Heart left ventricle (tissue), 16 donors: ENCODE measurements at places on chromosomes 5 and 9.

- no peak for DNase-seq
These were observed 115.4 kb downstream of the ZNF608 start for GRCh38 chr5:124630767-124631704.

DNA sequence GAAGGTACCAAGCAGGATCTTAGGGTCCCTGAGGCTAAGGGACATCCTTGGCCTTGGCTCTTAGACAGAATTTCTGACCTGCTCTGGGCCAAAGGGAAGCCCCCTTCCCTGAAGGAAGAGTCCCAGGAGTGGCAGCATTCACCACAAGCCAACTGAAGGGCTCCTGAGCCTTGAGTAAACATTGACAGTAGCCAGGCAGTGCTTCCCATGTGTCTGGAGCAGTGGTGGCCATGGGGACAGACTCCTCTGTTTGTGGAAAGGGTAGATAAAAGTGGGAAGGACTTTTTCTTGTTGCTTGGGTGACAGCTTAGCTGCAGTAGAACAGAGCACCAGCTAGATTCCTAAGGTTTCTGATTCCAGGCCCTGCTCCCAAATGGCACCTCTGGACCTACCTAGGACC, 61.4 kb upstream of the VLDLR start:
- no peak for DNase-seq

- no peak for DNase-seq
These were observed 89.8 kb downstream of the PSAT1 start for GRCh38 chr9:78386773-78387172.

DNA sequence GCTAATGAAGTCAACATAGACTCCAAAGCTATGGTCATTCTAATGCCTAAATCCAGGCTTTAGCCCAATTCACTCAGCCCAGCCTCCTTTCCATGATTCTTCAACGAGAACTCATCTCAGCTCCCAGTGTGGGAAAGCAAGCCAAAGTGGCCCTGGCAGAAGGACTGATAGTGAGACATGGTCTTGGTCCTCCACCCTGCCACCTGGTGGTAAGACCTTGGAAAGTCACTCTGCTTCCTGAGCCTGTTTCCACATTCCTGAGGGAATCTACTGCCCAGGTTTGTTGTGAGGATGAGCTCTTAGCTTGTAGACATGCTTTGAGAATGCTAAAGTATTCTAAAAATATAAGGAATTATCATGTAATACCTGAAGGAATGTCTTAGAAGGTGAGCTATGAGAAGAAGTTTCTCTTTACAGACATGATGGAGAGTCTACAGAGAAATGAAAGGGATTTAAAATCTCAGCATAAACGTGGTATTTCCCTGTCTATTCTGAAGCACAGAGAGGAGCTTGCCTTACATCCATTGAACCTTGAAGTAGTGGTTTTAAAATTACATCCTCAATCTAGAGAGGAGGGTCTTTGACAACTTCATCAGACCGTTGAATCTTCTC, 173.5 kb downstream of the TRIM32 start:
- peak; percentile 66 for DNase-seq

GRCh38 chr5:97167435-97167834, 15.6 kb downstream of the RIOK2 start:
- no peak for DNase-seq

GRCh38 chr5:96972599-96973334, 36.9 kb downstream of the LNPEP start:
- no peak for DNase-seq

- no peak for DNase-seq
These were observed 46.3 kb downstream of the SLC36A1 start for GRCh38 chr5:151493665-151494064.

GRCh38 chr9:21265421-21266189, 25.8 kb upstream of the IFNA14 start:
- DNase-seq, result no peak

- no peak for DNase-seq
These were observed 37.5 kb downstream of the CLINT1 start for GRCh38 chr5:157821405-157821804.

DNA sequence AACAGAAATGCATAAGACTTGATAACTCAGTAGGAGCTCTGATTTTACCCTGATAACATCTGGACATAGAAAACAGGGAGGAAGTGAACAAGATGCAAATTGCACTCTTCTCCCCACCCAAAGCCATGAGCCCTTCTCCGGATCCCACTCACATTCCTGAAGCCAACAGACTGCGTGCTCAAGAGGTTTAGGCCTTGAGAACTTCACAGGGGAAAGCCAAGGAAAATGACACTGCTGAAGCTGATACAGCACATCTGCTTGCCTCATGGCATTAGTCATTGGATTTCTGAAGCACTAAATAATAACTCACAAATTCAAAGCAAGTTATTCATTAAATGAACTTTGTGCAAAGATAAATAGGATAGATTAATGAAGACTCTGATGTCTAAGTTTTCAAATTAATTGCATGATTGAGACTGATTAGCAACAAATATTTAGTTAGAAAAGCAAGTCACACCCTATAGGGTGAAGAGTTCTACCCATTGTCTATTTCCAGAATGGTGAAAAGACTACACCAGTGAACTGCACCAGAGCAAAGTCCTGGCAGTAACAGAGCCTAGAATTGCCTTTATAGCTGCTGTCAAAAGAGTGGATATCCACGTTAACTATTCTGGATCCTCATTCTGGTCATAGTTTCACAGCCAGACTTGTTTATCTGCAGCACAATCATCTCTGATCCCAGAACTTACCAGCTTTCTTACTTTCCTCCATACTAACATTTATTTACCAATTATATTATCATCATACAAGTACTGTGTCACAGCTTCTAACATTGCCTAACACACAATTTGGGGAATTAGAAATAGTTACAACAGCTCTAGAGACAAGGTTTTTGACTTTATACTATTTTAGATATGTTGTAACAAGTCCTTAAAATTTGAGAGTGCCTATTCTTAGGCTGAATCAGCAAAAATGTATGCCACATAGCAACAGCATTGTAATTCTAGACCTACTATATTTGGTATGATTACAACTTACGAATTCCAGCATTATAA, 432.1 kb upstream of the RGMB start:
- DNase-seq, result no peak

DNA sequence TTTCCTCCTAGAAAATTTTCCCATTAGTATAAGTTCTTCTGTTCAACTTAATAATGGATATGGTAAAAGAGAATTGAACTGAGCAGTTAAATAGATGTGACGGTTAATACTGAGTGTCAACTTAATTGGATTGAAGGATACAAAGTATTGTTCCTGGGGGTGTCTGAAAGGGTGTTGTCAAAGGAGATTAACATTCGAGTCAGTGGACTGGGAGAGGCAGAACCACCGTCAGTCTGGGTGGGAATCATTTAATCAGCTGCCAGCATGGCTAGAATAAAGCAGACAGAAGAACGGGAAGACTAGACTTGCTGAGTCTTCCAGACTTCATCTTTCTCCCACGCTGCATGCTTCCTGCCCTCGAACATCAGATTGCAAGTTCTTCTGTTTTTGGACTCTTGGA, 689.6 kb upstream of the CDH10 start:
- no peak for DNase-seq

DNA sequence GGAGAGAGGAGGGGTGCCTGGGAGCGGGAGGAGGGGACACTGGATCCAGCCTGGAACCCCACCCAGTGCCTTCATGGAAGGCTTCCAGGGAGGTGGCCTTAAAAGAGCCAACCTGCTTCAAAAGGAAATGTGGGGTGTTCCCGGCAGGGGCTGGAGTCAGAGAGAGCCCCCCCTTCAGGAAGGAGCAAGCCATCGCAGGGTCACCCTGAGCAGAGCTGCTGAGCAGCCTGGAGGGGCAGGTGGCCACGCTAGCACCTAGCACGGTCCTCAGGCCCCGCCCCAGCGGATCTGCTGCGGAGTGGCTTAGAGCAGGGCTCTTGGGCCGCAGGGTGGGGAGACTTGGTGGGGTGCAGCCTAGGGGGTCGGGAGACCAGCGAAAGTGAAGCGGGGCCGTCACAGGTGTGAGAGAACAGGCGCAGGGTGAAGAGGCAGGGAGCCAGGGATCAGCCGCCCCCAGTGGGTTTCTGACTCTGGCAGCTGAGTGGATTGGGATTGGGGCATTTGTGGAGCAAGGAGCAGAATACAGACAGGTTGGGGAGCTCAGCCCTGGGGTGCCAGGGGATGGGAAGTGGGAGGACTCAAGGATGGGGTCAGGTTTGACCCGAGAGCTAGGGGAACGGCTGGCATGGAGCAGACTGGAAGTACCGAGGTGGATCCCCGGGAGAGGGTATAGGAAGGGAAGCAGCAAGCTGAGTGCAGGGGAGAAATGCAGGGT, 1.5 kb downstream of the LCN2 start:
- DNase-seq, result peak; percentile 48

DNA sequence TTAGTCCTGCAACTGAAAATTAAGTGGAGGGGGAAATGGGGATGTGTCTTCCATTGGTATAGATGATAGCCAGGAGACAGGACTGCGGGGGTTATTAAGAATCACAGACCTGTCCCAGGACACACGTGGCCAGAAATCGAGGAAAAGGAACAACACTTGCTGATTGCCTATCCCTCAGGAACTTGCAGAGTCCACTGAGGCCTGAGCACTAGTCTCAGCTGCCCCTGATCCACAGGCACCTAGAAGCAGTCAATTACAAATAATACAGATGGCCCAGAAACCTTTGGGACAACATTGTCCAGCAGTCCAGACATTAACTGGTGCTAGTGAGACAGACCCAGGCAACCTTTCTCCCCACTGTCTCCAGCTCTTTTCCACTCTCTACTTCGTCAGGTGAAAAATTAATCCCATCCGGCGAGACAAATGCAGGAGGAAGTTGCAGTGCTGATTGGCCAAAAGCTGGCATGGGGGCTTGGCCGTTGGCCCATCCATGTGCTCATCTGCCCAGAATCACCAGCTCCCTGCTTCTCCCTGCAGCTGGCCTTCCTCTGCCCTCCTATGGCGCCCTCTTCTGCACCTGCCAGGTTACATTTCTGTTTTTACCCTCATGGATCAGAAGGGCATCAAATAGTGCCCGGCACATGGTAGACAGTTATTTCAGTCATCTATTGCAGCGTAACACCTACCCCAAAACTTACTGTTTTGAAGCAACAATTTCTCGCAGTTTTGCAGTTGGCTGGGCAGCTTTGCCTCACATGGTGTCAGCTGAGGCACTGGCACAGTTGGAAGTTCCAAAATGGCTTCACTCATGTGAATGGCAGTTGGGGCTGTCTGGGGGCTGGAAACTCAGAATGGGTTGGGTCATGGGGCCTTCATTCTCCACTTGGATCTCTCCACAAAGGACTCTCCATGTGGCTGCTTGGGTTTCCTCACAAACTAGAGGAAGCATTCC, 3.6 kb upstream of the B4GALT1 start:
- DNase-seq, result peak; percentile 74

GRCh38 chr5:66617991-66618768, 22.0 kb downstream of the MAST4 start:
- DNase-seq, result no peak

- DNase-seq, result no peak
These were observed 156.2 kb downstream of the MELK start for GRCh38 chr9:36728651-36729520.

DNA sequence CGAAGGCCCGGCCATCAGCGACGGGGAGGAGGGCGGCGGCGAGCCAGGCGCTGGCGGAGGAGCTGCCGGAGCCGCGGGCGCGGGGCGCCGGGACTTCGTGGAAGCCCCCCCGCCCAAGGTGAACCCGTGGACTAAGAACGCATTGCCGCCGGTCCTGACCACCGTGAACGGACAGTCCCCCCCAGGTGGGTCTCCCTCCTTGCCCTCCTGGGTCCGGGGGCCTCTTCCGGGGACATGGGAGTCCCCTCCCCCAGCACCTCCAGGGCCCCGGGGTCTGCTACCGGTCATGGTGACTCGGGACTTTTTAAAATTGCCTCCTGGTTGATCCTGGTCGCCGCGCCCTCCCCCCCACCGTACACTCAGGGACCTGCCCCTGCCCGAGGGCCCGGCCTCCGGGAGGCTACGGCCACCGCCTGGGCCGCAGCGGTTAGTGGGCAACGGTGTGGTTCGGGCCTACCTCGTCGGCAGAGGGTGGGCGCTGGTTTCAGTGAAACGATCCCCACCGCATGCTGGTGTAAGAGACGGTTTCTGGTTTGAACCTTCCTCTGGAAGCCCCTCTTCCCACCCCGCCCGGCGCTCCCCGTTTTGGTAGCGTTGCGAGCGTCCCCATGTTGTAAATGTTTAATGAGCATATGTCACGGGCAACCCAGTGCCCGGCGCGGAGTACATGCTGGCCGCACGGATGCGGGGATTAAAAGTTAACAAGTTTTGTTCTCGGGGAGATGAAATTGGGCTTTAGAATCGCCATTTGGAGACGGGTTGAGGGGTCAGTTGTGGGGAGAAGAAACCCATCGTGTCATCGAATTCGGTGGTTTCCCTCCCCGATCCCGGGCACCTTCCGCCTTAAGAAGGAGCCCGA, 1.1 kb downstream of the LARP1 start:
- DNase-seq, result peak; percentile 52

DNA sequence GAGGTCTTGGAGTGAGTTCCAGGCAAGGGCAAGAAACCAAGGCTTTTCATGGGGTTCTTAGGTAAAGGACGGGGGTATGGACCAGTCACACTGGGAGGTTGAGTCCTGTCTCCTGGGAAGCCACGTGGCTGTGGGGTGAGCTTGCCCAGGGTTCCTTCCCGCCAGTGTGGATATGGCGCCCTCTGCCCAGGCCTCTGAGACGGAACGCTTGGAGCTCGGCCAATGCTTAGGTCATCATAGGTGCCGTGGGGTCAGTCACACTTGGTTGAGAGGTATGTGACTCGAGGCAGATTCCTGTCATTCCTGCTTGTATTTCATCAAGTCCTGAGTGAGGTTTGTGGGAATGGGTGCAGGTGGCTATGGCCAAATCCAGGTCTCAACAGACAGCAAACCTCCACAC, 46.2 kb downstream of the TENT4A start:
- peak; percentile 24 for DNase-seq
